ENCODE measurements at places on chromosomes 13 and 19.

DNA sequence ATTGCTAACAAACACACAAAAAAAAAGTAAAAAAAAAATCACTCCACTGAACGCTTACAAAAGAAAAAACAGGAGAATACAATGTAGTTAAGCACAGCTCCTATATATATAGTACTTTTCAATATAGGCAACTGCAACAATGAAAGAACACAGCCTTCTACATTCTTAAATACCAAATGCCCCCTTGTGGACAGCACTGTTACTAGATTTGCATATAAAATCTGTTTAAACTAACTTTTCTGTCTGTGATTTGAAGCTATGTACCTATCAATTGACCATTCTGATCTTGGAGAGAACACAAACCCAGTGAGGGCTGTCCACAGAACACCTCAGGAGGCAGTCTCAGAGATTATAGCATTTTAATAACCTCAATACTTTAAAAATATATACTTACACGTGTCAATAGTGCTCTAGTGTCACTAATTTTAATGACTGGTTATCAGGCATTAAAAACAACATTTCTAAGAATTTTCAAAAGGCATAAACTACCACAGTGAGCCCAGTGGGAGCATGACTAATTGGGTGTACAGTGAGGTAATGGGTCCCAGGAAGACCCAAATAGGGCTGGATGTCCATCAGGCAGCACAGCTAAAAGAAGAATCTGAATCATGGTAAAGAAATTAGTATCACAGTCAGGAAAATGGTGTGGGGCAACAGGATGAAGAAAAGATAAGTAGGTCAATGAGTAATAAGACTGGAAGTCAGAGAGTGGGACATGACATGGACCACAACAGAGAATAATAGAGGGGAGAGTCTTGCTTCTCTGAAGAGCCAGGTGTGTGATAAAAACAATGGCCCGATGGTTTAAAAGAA lies 22.2 kb downstream of the CCDC169 start:
- no peak for DNase-seq

DNA sequence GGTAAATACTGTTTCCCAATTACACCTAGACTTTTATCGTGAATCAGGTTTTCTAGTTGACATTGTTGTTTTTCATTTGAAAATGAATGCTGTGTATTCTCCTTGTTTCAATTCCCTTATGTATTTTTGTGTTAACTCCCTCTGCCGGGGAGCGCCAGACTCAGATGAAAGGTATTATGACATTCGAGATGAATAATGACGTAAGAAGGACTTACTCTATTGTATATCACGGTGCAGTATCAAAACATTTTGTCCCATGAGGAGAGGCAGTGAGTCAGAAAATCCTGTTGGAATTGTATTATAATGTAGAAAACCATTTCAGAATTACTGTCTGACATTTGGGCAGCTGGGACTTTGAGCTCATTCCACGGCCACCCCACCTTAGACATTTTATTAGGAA lies 61.6 kb downstream of the LRCH1 start:
- no peak for DNase-seq

- DNase-seq = peak; percentile 48
These were observed 347.2 kb downstream of the ZNF536 start for GRCh38 chr19:30719189-30719998.

- DNase-seq = no peak
These were observed 13.0 kb downstream of the ARHGEF1 start for GRCh38 chr19:41895745-41896580.

DNA sequence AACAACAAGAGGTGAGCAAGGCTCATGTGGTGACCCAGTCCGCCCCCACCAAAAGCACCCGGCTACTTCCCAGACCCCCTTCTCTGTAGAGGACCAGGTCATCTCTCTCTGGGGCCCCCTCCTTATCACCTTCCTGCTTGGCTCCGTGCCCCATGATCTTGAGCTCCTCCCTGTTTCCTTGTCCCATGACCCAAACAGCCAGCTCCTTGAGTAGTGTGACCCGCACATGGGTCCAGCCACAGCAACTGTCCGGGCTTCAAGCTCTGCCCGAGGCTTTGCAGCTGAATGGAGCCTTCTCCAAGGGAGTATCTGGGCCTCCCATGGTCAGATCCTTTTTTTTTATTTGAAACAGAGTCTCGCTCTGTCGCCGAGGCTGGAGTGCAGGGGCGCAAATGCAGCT lies 61.8 kb downstream of the MYO9B start:
- DNase-seq = no peak

GRCh38 chr13:20221772-20222171 lies 10.3 kb downstream of the GJB6 start:
- DNase-seq = no peak

DNA sequence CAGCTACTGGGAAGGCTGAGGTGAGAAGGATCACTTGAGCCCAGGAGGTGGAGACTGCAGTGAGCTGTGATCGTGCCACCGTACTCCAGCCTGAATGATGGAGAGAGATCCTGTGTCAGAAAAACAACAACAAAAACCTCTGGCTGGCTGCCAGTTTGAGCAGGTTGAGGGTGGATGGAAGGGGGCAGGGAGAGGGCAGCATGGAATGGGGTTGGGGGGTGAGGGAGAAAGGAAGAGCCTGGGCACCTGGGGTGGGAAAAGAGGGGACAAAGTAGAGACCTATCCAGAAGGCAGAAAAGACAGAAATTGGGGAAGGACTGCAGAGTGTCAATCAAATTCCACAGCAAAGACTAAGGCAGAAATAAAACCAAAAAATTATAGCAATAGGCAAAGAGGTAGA lies 4.7 kb downstream of the SLC1A5 start:
- DNase-seq = no peak

- DNase-seq = no peak
These were observed 11.5 kb upstream of the OXGR1 start for GRCh38 chr13:97005625-97006262.

- DNase-seq = no peak
These were observed 206.0 kb downstream of the TDRD3 start for GRCh38 chr13:60603049-60603448.

DNA sequence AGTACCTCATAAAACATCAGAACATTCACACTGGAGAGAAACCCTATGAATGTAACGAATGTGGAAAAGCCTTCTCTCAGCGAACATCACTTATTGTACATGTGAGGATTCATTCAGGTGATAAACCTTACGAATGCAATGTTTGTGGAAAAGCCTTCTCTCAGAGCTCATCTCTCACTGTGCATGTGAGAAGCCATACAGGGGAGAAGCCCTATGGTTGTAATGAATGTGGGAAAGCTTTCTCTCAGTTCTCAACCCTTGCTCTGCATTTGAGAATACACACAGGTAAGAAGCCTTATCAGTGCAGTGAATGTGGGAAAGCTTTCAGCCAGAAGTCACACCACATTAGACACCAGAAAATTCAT lies 22.0 kb downstream of the ZNF146 start:
- no peak for DNase-seq

- no peak for DNase-seq
These were observed 17.1 kb downstream of the PCCA start for GRCh38 chr13:100106005-100106404.
